ENCODE measurements at places on chromosomes 6 and 20.

DNA sequence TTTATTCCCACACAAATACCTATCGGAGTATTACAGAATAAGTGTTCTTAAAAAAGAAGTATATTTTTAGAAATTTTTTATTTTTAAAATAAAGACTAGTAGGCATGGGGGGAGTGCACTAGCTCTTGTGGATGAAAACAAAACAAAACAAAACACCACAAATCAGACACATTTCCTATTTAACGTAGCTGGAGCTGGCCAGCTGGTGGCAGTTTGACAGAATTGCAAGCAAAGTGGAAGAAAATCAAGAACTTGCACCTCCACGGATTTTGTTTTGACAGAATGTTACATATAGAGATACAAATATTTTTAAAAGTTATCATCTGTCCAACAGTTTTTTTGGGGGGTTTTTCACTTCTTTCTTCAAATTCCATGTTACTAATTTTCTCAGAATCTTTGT, 63.6 kb upstream of the SNRPB2 start:
- DNase-seq: no peak

- peak; percentile 18 for DNase-seq
Measured at GRCh38 chr6:105781248-105781647, 304.9 kb upstream of the PRDM1 start.

DNA sequence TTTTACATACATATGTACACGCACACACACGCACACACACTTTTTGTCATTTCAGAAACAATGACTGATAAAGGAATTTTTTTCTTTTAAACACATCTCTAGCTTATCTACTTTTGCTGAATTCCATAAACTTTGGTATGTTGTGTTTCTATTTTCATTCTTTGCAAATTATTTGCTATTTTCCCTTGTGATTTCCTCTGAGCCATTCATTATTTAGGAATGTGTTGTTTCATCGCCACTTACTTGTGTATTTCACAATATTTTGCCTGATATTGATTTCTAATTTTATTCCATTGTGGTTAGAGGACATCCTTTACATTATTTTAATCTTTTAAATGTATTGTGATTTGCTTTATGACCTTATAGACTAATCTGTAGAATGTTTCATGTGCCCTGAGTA, 23.6 kb upstream of the OR2J2 start:
- no peak for DNase-seq

- no peak for DNase-seq
Measured at GRCh38 chr6:20791944-20792343, 257.7 kb downstream of the CDKAL1 start.

DNA sequence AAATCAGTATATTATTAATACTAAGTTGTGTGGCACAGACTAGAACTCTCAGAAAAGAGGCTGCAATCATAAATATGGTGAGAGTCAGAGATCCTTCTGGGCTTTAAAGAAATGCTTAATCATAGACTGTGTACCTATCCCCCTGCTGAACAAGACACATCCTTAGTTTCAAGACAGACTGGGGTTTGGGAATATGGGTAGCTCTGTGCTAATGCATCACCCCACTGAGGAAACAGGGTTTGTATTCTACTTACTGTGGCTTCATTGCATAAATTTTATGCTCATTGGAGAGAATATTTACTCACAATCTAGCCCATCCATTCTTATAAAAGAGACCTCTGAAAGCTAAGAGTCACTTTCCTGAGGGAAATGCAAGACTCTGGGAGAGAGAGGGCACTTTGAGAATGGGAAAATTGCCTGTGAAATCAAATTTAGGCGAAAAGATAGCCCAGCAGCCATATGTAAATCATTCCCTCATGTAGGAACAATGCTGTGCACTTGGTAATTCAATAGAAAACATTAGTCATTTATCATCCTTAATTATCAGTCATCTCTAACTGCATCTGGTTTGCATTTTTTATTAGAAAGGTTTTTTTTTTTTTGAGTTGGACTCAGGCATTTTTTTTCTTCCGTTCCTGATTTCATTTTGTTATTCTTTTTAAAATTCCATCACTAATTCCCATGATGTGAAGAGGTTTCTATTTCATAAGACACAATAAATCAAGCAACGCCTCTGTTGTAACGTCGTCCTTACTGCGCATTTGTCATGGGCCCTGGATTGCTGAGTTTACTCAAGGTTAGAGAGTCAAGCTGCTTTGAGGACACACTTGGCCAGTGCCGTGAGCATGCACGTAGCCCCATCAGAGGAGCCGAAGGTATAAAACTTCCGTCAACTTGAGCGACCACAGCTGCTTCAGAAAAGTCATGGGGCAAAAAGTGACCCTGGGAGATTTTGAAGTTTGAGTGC, 91.8 kb downstream of the TRMT11 start:
- DNase-seq: no peak

DNA sequence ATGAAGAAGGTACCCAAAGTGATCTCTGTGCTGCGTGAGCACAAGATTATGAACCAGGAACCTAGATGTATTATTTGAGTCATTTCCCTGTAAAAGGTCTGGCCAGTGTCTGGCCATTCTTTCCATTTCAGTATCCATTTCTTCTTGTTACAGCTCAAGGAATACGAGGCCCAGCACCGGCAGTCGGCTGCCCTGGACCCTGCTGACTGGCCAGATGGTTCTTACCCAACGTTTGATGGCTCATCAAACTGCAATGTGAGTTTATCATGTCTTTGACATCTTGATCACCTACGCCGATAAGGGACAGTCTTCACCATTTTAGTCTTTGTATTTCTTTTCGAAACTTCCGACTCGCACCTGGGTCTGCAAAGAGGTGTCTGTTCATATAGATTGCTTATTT, 144.8 kb downstream of the SASH1 start:
- DNase-seq: no peak

GRCh38 chr20:47286681-47287080, 69.8 kb downstream of the ZMYND8 start:
- DNase-seq: no peak

GRCh38 chr20:45626540-45626939, 3.0 kb upstream of the WFDC10A start:
- DNase-seq: no peak

- no peak for DNase-seq
Measured at GRCh38 chr6:3393836-3394202, 63.0 kb downstream of the SLC22A23 start.

Measured in activated CD4-positive, CD25-positive, alpha-beta regulatory T cell treated with anti-CD3 and anti-CD28 coated beads, Interleukin-2, amount 50 U/mL, for 16 hours (primary cell).